Aorta (tissue), 5 donors: ENCODE measurements at places on chromosomes 13 and 19. TPM values are rescaled to one million over a fixed set of nuclear protein-coding genes. Genes with fewer than 3 reads are reported as not detected.

Gene CAPS
- total RNA-seq = 9.4 TPM

DNA sequence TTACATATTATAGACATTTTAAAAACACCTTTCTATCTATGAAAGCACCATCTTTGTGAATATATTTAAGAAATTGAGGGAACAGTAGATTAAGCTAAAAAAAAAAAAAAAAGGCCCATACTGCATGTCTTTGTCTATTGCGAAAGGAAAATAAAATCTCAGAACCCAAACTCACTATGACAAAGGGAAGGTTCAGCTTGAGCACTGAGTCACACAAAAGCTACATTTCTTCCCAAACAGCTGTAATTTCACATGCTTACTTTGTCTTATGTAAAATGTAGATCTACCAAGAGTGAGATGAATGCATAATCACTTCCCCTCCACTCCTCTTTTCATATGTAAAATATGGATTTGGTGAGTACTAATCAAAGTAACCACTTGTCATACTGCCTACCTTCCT lies 640.1 kb upstream of the KLF12 start:
- H3K4me3 ChIP-seq = no peak overlapping the region
- no peak for DNase-seq
- H3K27ac ChIP-seq = no peak overlapping the region

GRCh38 chr19:9939301-9939913 lies 3.1 kb upstream of the OLFM2 start:
- no peak overlapping the region for H3K4me3 ChIP-seq
- DNase-seq = no peak
- H3K36me3 ChIP-seq = no peaks in the 10 kb centered on the region
- no peaks in the 10 kb centered on the region for H3K27me3 ChIP-seq

- H3K27ac ChIP-seq = no peak overlapping the region
- peak; percentile 85 for DNase-seq
- no peak overlapping the region for H3K4me3 ChIP-seq
- H3K4me1 ChIP-seq = no peaks in the 10 kb centered on the region
Measured at GRCh38 chr13:28805193-28805819, 14.8 kb upstream of the MTUS2 start.

Gene DCLK1
- total RNA-seq = 47.4 TPM

DNA sequence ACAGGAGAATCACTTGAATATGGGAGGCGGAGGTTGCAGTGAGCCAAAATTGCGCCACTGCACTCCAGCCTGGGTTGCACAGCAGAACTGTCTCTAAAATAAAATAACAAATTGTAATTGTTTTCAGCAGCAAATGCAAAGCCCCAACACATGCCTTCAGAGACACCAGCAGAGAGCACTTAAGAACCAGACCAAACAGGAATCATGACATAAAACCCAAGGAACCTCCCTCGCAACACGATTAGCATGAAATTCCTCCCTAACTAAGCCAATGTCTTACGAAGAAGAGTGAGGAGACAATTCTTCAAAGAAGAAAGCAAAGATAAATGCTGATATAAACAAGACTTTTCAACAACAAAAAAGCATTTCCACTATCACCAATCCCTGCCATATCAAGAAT lies 40.1 kb downstream of the PSPC1 start:
- H3K4me3 ChIP-seq = no peak overlapping the region
- no peak for DNase-seq
- no peak overlapping the region for H3K27ac ChIP-seq
- no peaks in the 10 kb centered on the region for H3K27me3 ChIP-seq

- no peak overlapping the region for H3K4me3 ChIP-seq
- no peak for DNase-seq
- H3K4me1 ChIP-seq = no peaks in the 10 kb centered on the region
- no peaks in the 10 kb centered on the region for H3K36me3 ChIP-seq
- H3K27me3 ChIP-seq = no peaks in the 10 kb centered on the region
Measured at GRCh38 chr19:2385053-2385721, 25.1 kb downstream of the TMPRSS9 start.

GRCh38 chr19:36245210-36246005 lies 30.5 kb downstream of the ZNF146 start:
- no peaks in the 10 kb centered on the region for H3K36me3 ChIP-seq
- H3K4me1 ChIP-seq = no peaks in the 10 kb centered on the region
- no peak for DNase-seq
- no peaks in the 10 kb centered on the region for H3K27me3 ChIP-seq
- no peak overlapping the region for H3K4me3 ChIP-seq

- no peak overlapping the region for H3K27ac ChIP-seq
- H3K36me3 ChIP-seq = peaks cover 49% of the 10 kb centered on the region
- H3K4me3 ChIP-seq = peak overlapping the region; percentile 20
Measured at GRCh38 chr19:7083076-7083956, 13.8 kb downstream of the ZNF557 start.

- no peaks in the 10 kb centered on the region for H3K27me3 ChIP-seq
- peak; percentile 95 for DNase-seq
- no peaks in the 10 kb centered on the region for H3K36me3 ChIP-seq
- peak overlapping the region; percentile 99 for H3K27ac ChIP-seq
- no peaks in the 10 kb centered on the region for H3K4me1 ChIP-seq
Measured at GRCh38 chr19:38691938-38692457, 44.5 kb downstream of the ACTN4 start.

DNA sequence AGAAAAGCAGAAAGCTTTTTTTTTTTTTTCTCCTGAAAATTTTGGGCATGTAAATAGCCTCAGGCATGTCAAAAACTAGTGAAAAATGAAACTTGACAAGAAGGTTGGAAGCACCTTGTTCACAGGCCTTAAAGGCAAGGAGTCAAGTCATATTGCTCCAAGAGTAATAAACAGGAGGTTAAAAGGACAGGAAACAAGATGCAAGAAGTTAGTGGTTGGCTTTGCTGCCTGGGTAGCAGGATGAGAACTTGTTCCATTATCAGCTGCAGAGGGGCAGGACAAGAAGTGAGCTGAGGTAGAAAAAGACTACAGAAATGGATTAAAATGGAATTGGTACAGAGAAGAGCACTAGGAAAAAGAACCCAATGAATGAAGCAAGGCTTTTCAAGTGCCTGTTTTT lies 242.6 kb downstream of the DCT start:
- no peaks in the 10 kb centered on the region for H3K4me1 ChIP-seq
- no peak for DNase-seq
- H3K4me3 ChIP-seq = no peak overlapping the region

DNA sequence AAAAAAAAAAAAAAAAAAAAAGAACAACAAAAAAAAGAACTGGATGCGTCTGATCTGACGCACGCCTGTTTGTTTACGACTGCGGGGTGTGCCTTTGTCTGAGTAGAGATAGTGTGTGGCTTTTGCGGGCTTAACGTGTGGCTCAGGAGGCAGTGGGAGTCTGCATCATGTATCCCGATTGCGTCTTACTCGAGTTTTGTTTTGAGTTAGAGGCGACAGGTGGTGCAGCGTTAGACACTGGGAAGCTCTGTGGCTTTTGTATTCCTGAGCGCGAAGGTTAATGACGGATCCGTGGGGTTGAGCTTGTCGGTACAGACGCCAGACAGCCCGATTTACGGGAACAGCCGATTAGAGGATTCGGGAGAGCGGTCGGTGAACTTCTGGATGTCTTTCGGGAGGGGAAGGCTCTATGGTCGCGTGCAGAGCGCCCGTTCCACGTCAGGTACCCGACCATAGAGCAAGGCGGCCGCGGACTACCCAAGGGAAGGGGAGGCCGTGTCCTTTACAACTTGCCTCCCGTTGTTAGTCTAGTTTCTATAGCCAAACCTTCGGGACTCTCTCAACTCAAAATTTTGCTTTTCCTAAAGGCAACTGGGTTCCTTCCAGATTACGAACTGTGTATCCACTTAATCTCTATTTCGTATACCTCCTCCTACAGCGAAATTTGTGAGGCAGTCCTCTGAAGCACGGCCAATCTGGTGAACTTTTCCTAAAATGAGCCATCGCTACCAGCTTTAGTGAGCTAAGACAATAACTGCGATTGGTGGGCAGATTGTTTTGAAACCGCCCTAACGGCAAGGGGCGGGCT lies 926 bp upstream of the HNRNPUL1 start:
- no peaks in the 10 kb centered on the region for H3K27me3 ChIP-seq
- H3K4me1 ChIP-seq = no peaks in the 10 kb centered on the region
- H3K27ac ChIP-seq = peak overlapping the region; percentile 91
- peak overlapping the region; percentile 90 for H3K4me3 ChIP-seq

DNA sequence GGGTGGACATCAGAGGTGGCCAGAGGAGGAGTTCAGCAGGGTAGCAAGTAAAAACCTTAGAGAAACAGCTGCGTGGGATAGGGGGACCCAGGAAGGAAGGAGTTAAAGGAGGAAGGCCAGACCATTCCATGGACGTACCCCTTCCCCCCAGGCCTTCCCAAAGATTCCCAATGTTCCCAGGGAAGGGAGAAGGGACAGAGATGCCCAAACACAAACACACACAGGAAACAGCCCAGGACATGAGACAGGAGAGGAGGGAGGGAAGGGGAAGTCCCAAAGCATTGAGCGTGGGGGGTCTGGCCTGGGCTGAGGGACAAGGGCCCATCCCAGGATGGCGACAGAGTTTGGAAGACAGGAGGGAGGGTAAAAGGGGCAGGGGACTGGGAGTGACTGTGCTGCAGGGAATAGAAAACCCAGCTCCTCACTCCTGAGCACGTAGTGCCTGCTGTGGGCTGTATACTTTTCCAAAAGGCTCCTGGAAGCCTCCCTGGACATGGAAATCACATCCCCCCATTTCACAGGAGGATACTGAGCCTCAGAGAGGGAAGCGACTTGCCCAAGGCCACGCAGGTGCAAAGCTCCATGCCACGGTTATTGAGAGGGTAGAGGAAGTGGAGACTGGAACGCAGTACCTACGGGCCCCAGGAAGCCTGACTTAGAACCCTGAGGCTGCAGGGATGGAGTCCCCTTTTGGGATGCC lies 1.1 kb downstream of the SYDE1 start:
- no peaks in the 10 kb centered on the region for H3K4me1 ChIP-seq
- H3K4me3 ChIP-seq = peak overlapping the region; percentile 98
- H3K27ac ChIP-seq = peak overlapping the region; percentile 60
- H3K36me3 ChIP-seq = peaks cover 5% of the 10 kb centered on the region
- DNase-seq = peak; percentile 50
- H3K27me3 ChIP-seq = no peaks in the 10 kb centered on the region

GRCh38 chr13:33932769-33933406 lies 114.9 kb downstream of the RFC3 start:
- H3K27me3 ChIP-seq = no peaks in the 10 kb centered on the region
- H3K27ac ChIP-seq = no peak overlapping the region
- H3K36me3 ChIP-seq = no peaks in the 10 kb centered on the region

DNA sequence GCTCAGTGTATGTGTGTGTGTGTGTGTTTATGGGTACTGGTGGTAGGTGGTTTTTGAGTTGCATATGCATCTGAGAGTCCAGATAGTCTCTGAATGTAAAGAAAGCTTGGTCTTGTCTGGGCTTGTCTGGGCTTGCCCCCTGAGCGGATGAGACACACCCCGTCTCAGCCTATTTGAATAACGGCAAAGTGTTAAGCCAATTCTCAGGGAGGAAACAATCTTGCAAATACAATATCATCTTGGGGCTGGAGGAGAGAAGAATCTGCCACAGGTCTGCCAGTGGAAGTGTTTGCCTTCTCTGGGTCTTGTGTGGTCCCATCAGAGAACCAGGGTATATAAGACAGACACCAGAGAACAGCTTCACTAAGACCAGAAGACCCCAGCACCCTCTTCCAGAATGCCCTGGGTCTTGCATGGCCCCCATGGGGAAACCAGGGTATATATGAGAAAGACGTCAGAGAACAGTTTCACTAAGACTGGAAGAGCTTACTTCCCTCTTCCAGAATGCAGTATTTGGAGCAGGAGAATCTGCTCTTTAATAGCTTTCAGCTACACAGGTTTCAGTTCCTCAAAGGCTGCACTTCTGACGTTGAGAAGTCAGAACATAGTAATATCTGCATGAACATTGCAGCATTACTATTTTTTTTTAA lies 13.3 kb downstream of the CD70 start:
- H3K36me3 ChIP-seq = no peaks in the 10 kb centered on the region
- no peaks in the 10 kb centered on the region for H3K4me1 ChIP-seq
- H3K27me3 ChIP-seq = peaks cover 3% of the 10 kb centered on the region
- DNase-seq = no peak
- H3K4me3 ChIP-seq = no peak overlapping the region

Gene S1PR4
- total RNA-seq = 2.4 TPM

DNA sequence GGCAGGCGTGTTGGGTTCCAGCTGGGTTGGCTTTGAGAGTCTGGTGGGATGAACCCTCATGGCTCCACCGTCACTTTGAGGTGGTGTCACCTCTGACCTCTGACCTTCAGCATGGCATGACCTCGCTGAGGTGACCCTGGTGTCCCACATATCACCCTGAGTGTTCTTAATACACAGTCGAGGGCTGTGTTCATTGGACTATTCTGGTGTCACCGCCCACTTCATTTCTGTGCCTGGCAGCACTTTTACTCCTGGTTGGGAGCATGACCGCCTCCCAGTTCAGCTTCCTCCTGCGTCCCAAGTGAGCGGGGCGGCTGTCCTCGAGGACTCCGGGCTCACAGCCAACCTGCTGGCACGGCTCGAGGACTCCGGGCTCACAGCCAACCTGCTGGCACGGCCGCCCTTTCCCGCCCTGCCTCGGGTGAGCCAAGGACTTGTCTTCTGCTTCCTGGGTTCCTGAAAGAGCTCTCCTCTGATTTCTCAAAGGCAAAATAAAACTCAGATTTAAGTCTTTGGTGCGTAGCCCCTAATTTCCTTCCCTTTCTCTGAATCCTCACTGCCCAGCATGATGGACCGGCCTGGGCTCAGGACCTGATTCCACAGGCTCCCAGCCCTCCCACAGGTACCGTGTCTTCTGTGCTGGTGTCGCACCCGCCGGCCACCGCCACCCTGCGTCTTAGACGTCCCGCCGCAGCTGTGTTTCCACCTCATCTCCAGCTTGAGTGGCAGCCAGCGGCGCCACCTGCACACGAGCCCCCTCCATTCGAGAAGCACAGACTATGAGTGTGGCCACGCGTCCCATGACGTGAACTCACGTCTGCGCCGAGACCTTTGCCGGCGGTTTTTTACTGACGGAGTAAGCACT lies 10.4 kb downstream of the ATP4B start:
- H3K36me3 ChIP-seq = no peaks in the 10 kb centered on the region
- H3K27me3 ChIP-seq = no peaks in the 10 kb centered on the region
- peak overlapping the region; percentile 4 for H3K27ac ChIP-seq
- H3K4me1 ChIP-seq = no peaks in the 10 kb centered on the region
- DNase-seq = peak; percentile 96

Gene CHST8
- total RNA-seq = 1.4 TPM

GRCh38 chr13:74173822-74174221 lies 39.6 kb upstream of the KLF12 start:
- no peaks in the 10 kb centered on the region for H3K36me3 ChIP-seq
- H3K27ac ChIP-seq = no peak overlapping the region
- DNase-seq = no peak
- no peaks in the 10 kb centered on the region for H3K4me1 ChIP-seq

DNA sequence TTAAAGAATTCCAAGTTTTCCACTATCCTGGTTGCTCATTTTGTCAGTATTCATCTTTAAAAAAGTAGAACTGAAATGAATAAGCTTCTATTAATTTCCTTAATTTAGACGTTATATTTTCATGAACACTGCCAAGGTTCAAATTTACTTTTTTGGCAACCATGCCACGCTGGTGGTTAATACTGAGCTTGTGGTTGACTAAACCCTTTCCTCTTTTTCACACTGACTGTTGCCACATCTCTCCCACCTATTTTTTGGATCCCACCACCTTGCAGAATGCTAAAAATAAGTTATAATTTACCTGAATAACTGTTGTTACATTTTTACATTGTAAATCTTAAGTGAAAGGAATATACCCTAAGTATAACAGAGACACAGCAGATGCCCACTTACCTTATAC lies 45.0 kb downstream of the FLT3 start:
- H3K36me3 ChIP-seq = no peaks in the 10 kb centered on the region
- no peak overlapping the region for H3K27ac ChIP-seq
- H3K4me3 ChIP-seq = no peak overlapping the region
- no peaks in the 10 kb centered on the region for H3K4me1 ChIP-seq
- no peak for DNase-seq
- H3K27me3 ChIP-seq = no peaks in the 10 kb centered on the region

Gene ZNF627
- total RNA-seq = 7.1 TPM
